ENCODE measurements at places on chromosomes 1 and 21.

GRCh38 chr1:217718873-217719272, 87.7 kb downstream of the SPATA17 start:
- H3K27me3 ChIP-seq, result no peaks in the 10 kb centered on the region
- no peaks in the 10 kb centered on the region for H3K36me3 ChIP-seq
- H3K4me1 ChIP-seq, result no peaks in the 10 kb centered on the region
- no peak overlapping the region for H3K27ac ChIP-seq
- DNase-seq, result no peak

- no peaks in the 10 kb centered on the region for H3K4me1 ChIP-seq
- H3K4me3 ChIP-seq, result no peak overlapping the region
- DNase-seq, result no peak
- H3K27me3 ChIP-seq, result peaks cover 10% of the 10 kb centered on the region
- H3K36me3 ChIP-seq, result no peaks in the 10 kb centered on the region
Observed at GRCh38 chr1:179016706-179017382, 8.8 kb upstream of the FAM20B start.

DNA sequence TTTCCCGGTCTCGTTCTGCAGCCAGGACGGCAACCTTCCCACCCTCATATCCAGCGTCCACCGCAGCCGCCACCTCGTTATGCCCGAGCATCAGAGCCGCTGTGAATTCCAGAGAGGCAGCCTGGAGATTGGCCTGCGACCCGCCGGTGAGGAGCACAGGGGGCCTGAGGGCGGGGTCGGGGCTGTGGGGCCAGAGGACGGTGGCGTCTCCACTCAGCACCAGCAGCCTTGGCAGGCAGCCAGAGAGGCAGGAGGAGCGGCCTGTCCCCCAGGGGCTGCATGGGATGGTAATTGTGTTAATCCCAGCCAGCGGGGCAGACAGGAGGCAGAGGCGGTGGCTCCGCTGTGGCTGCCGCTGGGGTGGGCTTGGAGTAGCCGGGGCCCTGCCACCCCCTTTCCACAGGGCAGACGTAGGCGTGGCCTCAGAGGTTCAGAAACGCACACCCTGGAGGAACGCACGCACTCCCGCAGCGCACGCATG, 12.1 kb downstream of the SAMD11 start:
- no peak for DNase-seq
- H3K27me3 ChIP-seq, result no peaks in the 10 kb centered on the region
- H3K27ac ChIP-seq, result no peak overlapping the region
- no peak overlapping the region for H3K4me3 ChIP-seq
- H3K36me3 ChIP-seq, result no peaks in the 10 kb centered on the region

- peak within 1 kb of the TSS; percentile 67 for H3K4me3 ChIP-seq
- peaks cover 32% of the 10 kb centered on the region for H3K4me1 ChIP-seq
- DNase-seq, result peak; percentile 41
- H3K36me3 ChIP-seq, result no peaks in the 10 kb centered on the region
Observed at GRCh38 chr1:184974056-184974836, at the start of gene NIBAN1. TSS of gene NIBAN1 (minus strand) at chr1:184974508. CDS start at chr1:184974356, 152 bp downstream.

DNA sequence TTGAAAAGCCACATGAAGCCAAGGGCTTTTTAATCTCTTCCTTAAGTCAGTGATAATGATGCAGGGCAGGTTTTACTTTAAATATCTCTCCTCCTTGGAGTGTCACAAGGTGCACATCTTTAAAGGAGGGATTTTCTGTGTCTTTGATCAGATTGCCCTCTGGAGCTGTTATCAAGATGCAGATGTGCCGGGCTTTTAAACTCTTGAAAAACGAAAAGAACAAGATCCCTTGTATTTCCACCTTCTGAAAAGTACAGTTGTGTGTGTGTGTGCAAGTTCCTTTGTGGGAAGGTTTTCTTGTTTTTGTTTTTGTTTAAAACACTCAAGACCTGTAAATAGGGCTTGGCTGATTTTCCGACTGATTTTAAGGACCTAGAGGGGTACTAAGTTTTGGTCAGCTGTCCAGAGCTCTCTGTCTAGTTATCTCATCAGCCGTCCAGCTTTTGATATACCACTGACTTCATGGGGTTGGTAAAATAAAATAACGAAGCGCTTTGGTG, 1.6 kb downstream of the MARK1 start:
- H3K27me3 ChIP-seq, result peaks cover 22% of the 10 kb centered on the region
- H3K4me1 ChIP-seq, result peaks cover 6% of the 10 kb centered on the region
- H3K36me3 ChIP-seq, result no peaks in the 10 kb centered on the region
- no peak for DNase-seq

GRCh38 chr1:226304291-226304955, 4.5 kb downstream of the LIN9 start:
- no peak overlapping the region for H3K4me3 ChIP-seq
- no peak overlapping the region for H3K27ac ChIP-seq
- H3K4me1 ChIP-seq, result peaks cover 9% of the 10 kb centered on the region
- H3K36me3 ChIP-seq, result peaks cover 3% of the 10 kb centered on the region
- H3K27me3 ChIP-seq, result no peaks in the 10 kb centered on the region
- no peak for DNase-seq
